ENCODE measurements at places on chromosomes 6 and 20.

DNA sequence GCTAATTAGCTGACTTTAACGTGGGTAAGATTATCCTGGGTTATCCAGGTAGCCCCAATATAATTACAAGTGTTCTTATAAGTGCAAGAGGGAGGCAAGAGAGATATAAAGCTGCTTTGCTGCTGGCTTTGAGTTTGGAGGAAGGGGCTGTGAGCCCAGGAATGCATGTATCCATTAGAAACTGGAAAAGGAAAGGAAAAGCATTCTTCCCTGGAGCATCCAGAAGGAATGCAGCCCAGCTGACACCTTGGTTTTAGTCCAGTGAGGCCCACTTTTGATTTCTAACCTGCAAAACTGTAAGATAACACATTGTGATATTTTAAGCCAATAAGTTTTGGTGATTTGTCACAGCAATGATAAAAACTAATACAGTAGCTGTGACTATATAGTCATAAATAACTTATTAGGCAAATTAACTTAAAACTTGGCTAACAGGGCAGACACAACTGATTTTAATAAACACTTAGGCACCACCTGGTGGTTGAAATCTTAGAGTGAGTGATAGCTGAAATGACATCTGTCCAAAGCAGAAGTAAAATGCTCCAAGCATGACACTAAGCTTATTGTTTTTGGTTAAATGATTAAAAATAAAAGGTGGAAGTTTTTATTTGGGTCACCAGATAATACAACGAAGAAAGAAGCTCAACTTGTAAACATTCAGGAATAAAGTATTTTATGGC lies 35.6 kb downstream of the ADGRF4 start:
- DNase-seq: no peak
- no peaks in the 10 kb centered on the region for H3K27me3 ChIP-seq
- H3K36me3 ChIP-seq: no peaks in the 10 kb centered on the region
- no peak overlapping the region for H3K27ac ChIP-seq

DNA sequence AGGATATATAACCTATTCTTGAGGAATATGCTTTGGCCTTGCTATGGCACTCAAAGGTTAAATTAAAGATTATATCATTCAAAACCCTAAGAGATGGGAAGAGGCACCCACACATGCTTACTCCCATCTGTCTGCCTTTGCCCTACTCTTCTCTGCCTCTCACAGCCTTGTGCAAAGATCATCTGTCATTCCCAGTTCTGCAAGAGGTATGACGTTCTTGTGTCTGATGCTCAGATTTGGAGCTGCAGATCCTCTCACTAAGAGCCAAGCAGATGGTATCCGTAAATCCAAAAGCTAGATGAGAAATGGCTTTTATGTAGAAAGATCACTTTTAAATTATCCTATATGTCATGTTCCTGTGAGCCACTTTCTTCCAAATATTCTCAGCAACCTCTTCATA lies 112.0 kb downstream of the GPR63 start:
- no peak overlapping the region for H3K4me3 ChIP-seq
- DNase-seq: no peak
- no peaks in the 10 kb centered on the region for H3K36me3 ChIP-seq
- H3K27me3 ChIP-seq: no peaks in the 10 kb centered on the region

DNA sequence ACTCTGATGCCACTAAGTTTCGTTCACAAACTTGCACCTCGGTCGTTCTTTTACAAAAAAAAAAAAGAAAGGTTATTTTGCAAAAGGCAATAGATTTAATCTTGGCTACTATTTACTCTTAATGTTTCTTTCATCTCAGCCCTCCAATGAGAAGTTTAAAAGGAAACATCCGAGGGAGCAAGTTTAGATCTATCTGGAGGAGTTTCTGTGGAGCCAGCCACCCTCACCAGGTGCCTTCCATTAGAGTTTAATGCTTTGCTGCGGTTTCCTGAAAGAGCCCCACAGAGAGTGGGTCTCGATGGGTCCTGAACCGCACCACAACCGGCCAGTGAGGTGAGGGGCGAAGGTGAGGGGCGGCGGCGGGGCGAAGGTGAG lies 632 bp downstream of the PRKN start:
- H3K27me3 ChIP-seq: no peaks in the 10 kb centered on the region
- H3K4me1 ChIP-seq: no peaks in the 10 kb centered on the region
- peak overlapping the region; percentile 56 for H3K4me3 ChIP-seq
- H3K27ac ChIP-seq: peak overlapping the region; percentile 76
- DNase-seq: no peak
- H3K36me3 ChIP-seq: no peaks in the 10 kb centered on the region

DNA sequence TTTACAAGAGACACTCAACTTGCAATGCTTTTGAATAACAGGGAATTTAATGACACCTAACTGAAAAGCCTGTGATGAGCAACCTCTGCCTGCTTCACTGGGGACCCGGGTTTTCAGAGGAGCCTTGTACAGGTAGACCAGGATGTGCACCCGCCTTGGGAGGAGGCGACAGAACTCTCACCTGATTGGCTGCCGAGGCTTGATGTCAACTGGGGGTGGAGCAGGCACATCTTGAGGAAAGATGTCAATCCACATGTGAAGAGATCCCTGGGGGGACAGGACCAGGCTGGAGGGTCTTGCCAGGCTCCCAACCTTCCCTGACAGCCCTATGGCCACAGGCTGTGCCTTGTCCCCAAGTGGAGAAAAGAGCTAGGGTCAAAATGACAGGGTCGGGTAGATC lies 19.8 kb downstream of the ERGIC3 start:
- H3K4me3 ChIP-seq: no peak overlapping the region
- H3K4me1 ChIP-seq: peaks cover 4% of the 10 kb centered on the region

DNA sequence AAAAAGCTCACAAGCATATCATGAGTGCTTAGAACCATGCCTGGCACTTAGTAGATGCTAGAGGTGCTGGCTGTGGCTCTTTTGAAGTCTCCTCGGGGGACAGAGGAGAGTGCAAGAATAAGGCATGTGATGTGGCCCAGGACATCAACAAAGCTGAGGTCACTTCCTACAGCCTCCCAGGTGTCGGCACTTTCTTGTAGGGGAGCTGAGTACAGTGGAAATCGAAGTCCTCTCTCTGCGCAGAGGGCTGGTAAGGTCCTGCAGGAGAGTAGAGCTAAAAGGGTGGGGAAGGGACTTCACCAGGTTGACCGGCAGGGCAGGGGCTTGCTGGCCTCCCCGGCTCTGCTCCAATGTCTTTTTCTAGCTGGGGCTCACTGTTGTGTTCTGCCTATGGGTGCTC lies 11.2 kb downstream of the SLC13A3 start:
- H3K27ac ChIP-seq: no peak overlapping the region
- no peaks in the 10 kb centered on the region for H3K27me3 ChIP-seq
- no peak overlapping the region for H3K4me3 ChIP-seq

DNA sequence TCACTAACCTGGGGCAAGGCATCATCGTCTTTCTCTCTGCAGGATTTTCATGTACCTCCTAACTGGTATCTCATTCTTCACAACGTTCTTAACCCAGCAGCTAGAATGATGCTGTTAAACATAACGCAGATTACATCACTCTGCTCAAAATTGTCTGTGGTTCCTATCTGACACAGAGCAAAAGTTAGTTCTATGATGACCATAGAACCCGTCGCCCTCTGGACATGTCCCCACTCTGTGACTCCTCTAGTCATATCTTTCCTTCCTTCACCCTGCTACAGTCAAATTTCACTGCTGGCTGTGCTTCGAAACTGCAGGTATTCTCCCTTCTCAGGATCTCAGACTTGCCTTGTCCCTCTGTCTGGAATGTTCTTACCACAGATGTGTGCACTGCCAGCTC lies 87.4 kb upstream of the TPD52L1 start:
- no peaks in the 10 kb centered on the region for H3K36me3 ChIP-seq
- H3K27ac ChIP-seq: no peak overlapping the region
- H3K4me3 ChIP-seq: no peak overlapping the region
- no peaks in the 10 kb centered on the region for H3K27me3 ChIP-seq

DNA sequence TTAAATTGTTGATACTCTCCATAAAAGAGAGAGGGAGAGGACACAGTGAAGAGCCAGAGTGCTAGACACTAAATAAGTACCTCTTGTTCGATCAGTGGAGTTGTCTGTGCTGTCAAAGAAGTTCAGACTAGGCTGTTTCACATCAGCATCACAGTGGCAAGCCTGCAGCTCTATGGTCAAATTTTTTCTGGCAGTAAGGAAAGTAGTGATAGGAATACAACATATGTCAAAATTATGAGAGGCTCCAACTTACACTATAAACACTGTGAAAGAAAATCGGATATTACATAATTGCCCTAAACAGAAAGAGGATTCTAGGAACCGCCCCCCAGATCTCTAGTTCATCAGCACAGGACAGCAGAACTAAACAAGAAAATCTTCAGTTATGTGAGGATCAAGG lies 23.1 kb downstream of the DNAH8 start:
- no peaks in the 10 kb centered on the region for H3K36me3 ChIP-seq
- H3K27me3 ChIP-seq: no peaks in the 10 kb centered on the region
- no peak for DNase-seq
- H3K4me3 ChIP-seq: no peak overlapping the region
- H3K4me1 ChIP-seq: no peaks in the 10 kb centered on the region

DNA sequence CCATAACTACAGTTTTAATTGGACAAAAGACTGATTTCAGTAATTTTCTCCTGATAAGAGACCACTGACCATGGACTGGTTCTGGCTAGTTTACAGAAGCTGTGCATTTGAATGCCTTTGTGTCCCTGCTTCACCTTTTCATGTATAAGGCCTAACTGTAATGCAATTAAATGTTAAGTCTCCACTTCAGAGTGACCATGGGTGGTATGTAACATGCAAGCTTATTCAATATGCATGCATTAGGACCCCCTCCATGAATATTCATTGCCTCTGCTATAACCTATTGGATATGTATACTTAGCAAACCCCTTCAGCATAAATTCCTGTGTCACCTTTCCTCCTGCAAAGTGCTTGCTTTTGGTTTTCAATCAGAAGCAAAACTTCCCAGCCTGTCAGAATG lies 2.2 kb downstream of the UBD start:
- no peaks in the 10 kb centered on the region for H3K36me3 ChIP-seq
- peaks cover 12% of the 10 kb centered on the region for H3K4me1 ChIP-seq
- H3K27me3 ChIP-seq: peaks cover 13% of the 10 kb centered on the region
- no peak overlapping the region for H3K27ac ChIP-seq
- DNase-seq: no peak
- no peak overlapping the region for H3K4me3 ChIP-seq

DNA sequence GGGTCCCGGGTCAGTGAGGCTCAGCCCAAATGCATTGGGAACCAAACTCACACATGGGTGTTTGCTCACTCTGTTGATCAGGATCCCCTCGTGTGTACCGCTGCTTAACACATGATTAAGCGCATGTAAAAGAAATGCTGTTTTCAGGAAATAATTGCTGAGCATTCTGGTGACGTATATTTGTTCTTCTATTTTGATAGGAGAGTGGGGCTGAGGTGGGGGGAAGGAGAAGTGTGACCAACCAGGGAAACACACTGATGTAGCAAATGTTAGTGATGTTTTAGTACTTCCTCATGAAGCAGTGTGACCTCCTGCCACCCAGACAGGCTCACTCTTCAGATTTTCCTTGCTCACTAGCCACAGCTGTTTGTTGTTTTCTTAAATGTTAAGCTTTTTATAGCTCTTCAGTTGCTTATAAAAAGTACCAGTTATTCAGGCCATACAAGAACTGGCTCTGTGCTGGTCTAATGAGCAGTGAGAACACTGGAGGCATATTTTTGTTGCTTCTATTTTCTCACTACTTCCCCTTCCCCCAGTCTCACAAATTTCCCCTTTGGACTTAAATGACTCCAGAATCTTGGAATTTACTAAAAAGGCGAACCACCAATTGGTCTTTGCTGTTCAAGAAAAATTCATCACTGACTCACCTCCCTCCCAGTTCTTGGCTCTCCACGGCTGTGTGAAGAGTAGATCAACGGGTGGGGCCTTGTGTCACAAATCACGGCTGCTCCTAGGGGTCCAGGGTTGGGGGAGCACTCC lies 79.2 kb upstream of the BACH2 start:
- no peak overlapping the region for H3K4me3 ChIP-seq
- H3K36me3 ChIP-seq: no peaks in the 10 kb centered on the region
- H3K27me3 ChIP-seq: no peaks in the 10 kb centered on the region
- DNase-seq: peak; percentile 77
- H3K27ac ChIP-seq: peak overlapping the region; percentile 78
- H3K4me1 ChIP-seq: peaks cover 14% of the 10 kb centered on the region

Data from thyroid gland (tissue), 4 donors.